ENCODE measurements at places on chromosomes 4 and X.

DNA sequence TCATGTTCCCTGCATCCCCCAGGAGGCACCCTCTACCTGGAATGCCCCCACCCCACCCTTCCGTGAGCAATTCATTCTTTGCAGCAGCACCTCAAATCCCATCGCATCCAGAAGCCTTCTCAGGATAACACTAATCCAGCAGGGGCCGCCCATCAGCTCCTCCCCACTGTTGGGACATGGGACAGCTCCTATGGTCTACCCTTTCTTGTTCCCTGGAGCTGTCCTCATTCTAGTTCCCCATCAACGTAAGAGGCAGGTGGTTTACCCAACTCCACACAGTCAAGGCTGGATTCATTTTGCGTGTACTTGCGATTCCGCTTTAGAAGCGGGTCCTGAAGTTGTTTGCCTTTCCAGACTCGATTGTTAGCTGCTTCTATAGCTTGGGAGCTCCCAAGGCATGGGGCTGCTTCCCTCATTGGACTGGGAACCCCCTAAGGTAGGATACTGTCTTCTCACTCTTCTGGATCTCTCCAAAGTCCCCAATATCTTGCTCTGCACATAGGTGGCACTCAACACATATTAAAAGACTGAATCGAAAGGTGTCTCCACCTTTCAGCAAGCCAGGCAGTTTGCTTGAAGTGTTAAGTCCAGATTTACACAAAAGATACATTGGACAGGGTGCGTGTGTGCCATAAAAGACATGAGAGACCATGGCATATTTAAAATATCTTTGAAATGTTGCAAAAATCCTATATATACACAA lies 942 bp upstream of the APLN start:
- DNase-seq, result no peak

- DNase-seq, result no peak
Observed at GRCh38 chr4:81042578-81043365, 12.3 kb downstream of the BMP3 start.

DNA sequence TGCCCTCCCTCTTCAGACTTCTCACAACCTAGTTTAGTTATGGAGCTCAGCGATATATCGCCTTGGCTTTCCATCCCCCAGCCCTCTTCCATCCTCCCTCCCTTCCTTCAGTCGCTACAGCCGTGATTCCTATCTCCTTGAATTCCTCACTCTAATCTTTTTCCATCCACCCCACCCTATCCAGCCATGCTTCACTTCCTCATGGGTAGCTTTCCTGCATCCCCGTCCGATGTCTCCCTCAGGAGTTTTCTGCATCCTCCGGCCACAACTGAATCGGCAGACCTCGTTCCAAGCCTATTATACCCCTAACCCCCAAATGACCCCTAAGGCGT lies 456 bp downstream of the SNX12 start:
- no peak for DNase-seq

DNA sequence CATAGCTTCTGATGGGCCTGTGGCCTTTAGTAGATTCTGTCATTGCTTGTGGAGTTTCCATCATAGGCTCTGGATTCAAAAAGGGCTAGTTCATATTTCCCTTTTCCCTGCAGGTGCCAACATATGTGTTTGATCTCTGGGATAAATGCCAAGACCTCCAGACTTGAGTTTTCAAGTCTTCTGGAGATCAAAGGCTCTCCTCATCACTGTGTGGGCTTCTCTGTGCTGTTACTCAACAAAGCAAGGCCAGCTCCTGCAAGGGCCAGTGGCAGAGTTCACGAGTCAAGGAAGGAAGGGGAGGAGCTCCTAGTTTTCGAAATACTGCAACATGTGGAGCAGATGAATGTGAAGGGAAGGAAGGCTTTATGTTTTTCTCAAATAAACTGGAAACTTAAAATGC lies 62.7 kb upstream of the SCML1 start:
- DNase-seq, result no peak

- DNase-seq, result no peak
Observed at GRCh38 chr4:20859097-20859781, 159.0 kb downstream of the PACRGL start.

DNA sequence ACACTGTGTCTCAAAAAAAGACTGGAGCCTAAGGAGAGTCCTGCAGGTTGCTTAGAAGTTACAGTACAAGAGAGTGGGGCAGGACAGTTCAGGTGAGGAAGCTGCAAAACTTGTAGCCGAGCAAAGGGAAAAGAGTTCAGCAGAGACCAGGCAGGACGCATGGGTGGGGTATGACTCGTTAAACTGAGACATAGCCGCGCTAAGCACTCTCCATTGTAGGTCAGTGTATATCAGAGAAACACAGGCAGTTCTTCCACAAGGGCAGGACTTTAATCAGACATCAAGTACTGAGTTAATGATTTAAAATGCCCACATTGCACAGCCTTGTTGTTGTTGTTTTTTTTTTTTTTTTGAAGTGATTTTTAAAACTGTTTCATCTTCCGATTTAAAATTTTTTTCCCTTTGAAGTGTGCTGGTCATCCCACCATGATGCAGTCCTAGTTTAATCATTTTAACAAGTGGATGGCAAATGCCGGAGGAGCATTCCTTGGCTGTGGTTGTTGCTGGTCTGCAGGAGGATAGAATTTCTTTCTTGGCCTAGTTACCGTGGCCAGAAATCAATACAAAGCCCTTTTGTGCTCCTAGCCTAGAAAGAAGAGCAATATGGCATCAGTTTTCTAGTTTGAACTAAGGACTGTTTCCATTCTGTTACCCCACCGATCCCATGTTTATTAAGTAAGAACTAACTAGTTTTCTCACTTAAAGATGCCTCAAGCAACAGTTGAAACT lies 10.3 kb downstream of the LAP3 start:
- DNase-seq, result no peak

DNA sequence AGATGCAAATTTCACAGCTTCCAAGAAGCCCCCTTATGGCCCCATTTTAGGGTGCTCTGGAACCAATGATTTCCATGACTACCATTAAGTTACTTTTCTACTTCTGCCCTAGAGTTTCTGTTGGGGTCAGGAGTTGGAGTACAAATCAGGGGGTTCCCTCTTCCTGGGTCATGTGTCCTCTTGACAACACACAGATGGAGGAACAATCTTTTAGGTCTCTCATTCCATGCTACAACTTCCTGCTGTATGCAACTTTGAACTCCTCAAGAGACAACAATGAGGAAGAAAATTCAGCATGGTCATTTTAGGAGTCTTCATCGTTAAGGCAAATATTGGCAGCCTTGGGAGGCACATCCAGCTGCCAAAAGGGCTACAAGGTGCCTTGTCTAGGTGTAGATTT lies 79.7 kb downstream of the SEL1L3 start:
- no peak for DNase-seq

DNA sequence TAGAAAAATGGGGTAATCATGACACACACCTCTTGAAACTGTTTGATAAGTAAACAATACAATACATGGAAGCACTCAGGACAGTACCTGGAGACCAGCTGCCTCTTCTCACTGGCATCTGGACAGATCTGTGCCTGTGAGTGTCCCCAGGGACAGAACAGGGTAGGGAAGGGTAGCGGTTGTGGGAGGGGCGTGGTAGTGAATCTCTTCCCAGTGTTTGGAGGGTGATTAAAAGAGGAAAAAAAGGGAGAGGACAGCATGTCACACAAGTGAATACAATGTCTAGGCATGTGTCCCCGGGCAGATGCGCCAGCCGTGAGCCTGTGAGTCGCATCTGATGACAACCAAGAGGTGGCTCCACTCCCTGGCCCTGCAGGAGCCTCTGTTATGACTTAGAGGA lies 138.8 kb upstream of the MSX1 start:
- no peak for DNase-seq

Measured in stimulated activated CD4-positive, alpha-beta T cell treated with anti-CD3 and anti-CD28 coated beads, Interleukin-12 subunit alpha, Interleukin-12 subunit beta, amount 100 ng/mL, for 24 hours (primary cell).